Activated naive CD8-positive, alpha-beta T cell treated with anti-CD3 and anti-CD28 coated beads for 36 hours (primary cell): ENCODE measurements at places on chromosomes 7 and 10. TPM values are rescaled to one million over a fixed set of nuclear protein-coding genes. Genes with fewer than 3 reads are reported as not detected.
A peak's percentile ranks its signal among the peaks of the same experiment; 100 is the strongest.

- no peaks in the 10 kb centered on the region for H3K36me3 ChIP-seq
- DNase-seq = no peak
- H3K4me1 ChIP-seq = no peaks in the 10 kb centered on the region
- no peak overlapping the region for H3K27ac ChIP-seq
These were observed 4.1 kb downstream of the NEUROD6 start for GRCh38 chr7:31336202-31337001.

- DNase-seq = no peak
- H3K4me3 ChIP-seq = no peak overlapping the region
- no peak overlapping the region for H3K27ac ChIP-seq
- peaks cover 4% of the 10 kb centered on the region for H3K27me3 ChIP-seq
- H3K36me3 ChIP-seq = no peaks in the 10 kb centered on the region
These were observed 122.5 kb upstream of the LANCL2 start for GRCh38 chr7:55242613-55243012.

- no peak overlapping the region for H3K4me3 ChIP-seq
- H3K27me3 ChIP-seq = no peaks in the 10 kb centered on the region
- no peaks in the 10 kb centered on the region for H3K36me3 ChIP-seq
- no peaks in the 10 kb centered on the region for H3K4me1 ChIP-seq
These were observed 347.8 kb downstream of the ETV1 start for GRCh38 chr7:13641714-13642113.

DNA sequence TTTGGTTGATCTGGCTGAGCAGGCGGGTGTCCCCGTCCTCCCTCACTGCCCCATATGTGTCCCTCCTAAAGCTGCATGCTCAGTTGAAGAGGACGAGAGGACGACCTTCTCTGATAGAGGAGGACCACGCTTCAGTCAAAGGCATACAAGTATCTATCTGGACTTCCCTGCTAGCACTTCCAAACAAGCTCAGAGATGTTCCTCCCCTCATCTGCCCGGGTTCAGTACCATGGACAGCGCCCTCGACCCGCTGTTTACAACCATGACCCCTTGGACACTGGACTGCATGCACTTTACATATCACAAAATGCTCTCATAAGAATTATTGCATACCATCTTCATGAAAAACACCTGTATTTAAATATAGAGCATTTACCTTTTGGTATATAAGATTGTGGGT lies 26.9 kb upstream of the TRIM56 start:
- H3K27ac ChIP-seq = no peak overlapping the region
- DNase-seq = peak; percentile 32
- H3K4me3 ChIP-seq = no peak overlapping the region
- H3K36me3 ChIP-seq = no peaks in the 10 kb centered on the region
- H3K4me1 ChIP-seq = peaks cover 5% of the 10 kb centered on the region
- peaks cover 46% of the 10 kb centered on the region for H3K27me3 ChIP-seq

GRCh38 chr7:113774182-113774807 lies 144.5 kb downstream of the PPP1R3A start:
- no peaks in the 10 kb centered on the region for H3K36me3 ChIP-seq
- H3K27ac ChIP-seq = no peak overlapping the region
- no peak for DNase-seq
- H3K27me3 ChIP-seq = no peaks in the 10 kb centered on the region
- H3K4me3 ChIP-seq = no peak overlapping the region

GRCh38 chr10:77428691-77429395 lies 208.8 kb downstream of the KCNMA1 start:
- no peaks in the 10 kb centered on the region for H3K4me1 ChIP-seq
- no peak overlapping the region for H3K27ac ChIP-seq
- no peak overlapping the region for H3K4me3 ChIP-seq

DNA sequence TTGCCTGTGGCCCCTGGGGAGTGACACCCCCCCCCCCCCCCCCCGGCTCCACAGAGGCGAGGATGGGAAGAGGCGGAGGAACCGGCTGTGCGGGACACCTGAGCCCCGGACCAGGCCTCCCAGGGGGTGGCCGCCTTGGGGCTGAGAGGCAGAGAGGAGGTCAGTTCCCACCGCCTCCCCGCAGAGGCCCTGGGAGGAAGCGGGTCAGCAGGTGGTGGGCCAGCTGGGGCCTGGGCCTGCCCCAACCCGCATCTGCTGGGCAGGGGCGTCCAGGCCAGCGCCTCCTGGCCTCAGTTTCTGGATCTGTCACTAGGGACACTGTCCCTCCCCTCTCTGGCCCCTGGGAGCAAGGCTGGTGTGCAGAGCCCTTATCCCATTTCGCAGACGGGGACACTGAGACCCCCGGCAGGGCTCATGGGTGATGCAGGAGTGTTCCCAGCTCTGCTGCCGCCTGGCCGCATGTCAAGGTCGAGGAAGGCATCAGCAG lies 14.6 kb upstream of the LFNG start:
- H3K27ac ChIP-seq = no peak overlapping the region
- DNase-seq = no peak
- H3K4me3 ChIP-seq = no peak overlapping the region
- H3K4me1 ChIP-seq = peaks cover 22% of the 10 kb centered on the region
- H3K27me3 ChIP-seq = no peaks in the 10 kb centered on the region
- no peaks in the 10 kb centered on the region for H3K36me3 ChIP-seq

OSBPL3 gene
- total RNA-seq = 44.1 TPM

GRID1 gene
- total RNA-seq = not detected
